ENCODE measurements at places on chromosomes 6 and 20.

DNA sequence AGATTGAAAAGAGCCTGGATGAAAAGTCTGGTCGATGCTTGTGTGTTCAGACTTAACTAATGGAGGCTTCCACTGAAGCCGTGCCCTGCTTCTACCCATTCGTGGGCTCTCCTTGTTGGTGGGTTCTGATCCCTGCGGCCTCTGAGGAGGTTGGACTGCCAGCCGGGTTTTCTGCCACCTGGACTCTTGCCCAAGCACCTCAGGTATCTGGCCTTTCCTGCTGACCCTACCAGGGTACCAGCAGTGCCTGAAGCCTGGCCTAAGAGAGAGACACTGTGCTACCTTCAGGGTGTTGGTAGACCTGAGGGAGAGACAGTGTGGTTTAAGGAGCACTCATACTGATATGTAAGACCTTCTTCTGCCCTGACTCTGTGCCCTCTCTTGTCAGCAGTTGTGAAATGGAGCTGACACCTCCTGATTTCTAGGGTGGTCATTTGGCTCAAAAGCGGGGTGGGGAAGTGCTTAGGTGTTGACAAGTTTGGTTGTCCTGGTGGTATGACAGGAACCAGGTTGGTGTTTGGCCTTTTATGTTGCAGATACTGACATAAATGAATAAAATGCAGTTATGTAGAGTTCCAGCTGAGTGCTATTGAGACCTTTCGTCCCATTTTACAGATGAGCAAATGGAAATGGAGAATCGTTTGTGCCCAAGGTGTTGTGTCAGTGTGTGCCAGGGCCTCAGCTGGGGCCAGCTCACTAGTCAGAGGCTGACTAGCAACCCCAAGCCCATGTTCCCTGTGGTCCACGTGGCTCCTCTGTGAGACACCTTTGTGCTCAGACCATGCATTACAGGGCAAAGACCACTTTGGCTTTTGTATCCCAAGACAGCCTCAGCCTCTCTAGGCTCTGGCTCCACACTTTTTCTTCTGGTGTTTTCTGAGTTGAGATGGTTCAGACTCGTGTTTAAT, 3.1 kb downstream of the PLCG1 start:
- no peak for DNase-seq

GRCh38 chr20:48949304-48950170, 28.0 kb downstream of the ARFGEF2 start:
- DNase-seq: no peak

GRCh38 chr6:133947302-133947900, 5.6 kb upstream of the TBPL1 start:
- no peak for DNase-seq

- DNase-seq: no peak
Measured at GRCh38 chr6:55726144-55726543, 147.2 kb upstream of the HMGCLL1 start.

DNA sequence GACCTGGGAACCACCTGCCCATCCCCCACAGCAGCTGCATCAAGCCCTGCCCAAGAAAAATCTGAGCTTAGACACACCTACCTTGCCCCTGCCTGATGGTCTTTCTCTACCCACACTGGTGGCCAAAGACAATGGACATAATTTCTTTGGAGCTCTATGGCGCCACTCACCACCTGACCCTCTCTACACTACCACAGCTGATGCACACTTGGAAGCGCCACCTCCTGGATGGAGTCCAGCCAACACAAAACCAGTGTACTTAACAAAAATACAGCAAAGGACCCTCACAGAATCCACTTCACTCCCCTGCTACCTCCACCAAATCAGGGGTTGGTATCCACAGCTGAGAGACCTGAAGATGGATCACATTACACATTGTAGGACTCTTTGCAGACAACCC, 39.7 kb upstream of the CLVS2 start:
- no peak for DNase-seq

- no peak for DNase-seq
Measured at GRCh38 chr6:158033751-158034702, 52.4 kb downstream of the SYNJ2 start.

DNA sequence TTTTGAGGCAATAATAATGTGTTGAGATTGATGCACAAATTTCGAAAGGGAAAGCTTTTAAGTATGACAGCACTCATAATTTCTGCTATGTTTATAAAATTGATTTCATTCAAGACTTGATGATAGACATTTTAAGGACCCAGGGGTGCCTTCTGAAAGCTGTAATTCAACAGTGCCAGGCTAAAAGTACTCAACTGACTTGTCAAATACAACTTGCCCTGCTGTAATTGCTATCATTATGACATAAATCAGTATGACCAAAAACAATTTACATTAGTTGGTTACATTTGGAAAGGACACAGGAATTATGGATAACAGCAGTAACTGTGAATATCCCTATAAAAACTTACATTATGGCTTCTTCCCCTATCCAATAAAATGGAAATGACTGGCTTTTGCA, 178.9 kb downstream of the MMUT start:
- DNase-seq: no peak

- no peak for DNase-seq
Measured at GRCh38 chr6:141451511-141452353, 681.0 kb upstream of the GJE1 start.
